ENCODE measurements at places on chromosomes 3 and 15. TPM values are rescaled to one million over a fixed set of nuclear protein-coding genes. Genes with fewer than 3 reads are reported as not detected.
A peak's percentile ranks its signal among the peaks of the same experiment; 100 is the strongest.

DNA sequence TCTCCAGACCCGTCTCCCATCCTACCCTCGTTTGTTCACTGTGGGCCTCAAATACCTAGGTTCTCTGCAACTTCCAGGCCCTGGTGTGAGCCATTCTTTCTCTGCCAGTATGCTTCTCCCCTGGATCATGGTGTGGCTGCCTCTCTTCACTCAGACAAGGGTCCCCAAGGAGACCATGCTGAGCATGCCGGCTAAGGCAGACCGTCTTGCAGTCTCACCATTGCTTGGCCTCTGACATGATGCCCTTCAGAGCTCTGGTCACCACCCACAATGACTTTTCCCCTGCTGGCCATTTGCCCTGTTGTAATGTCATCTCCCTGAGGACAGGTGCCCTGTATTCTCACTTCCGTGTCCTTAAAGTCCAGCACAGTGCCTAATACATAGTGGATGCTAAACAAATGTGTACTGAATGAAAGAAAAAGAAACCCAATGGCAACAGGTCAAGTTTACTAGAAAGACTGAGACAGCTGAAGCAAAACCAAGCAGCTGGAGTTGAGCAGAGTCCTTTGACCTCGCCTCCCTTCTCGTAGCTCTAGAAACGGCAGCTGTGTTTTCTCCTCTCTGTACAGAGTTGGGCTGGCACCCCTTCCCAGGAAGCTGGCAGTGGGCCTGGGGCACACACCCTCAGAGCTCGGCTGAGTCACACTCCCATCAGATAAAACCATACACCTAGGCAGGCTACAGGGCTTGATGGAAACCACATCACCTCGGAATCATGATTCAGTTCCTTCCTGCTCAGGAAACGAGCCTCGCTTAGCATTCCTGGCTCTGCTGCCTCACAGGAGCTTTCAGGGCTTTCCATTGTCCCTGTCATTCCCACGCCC is 8.6 kb downstream of the TLR9 start:
- peak; percentile 57 for DNase-seq

DNA sequence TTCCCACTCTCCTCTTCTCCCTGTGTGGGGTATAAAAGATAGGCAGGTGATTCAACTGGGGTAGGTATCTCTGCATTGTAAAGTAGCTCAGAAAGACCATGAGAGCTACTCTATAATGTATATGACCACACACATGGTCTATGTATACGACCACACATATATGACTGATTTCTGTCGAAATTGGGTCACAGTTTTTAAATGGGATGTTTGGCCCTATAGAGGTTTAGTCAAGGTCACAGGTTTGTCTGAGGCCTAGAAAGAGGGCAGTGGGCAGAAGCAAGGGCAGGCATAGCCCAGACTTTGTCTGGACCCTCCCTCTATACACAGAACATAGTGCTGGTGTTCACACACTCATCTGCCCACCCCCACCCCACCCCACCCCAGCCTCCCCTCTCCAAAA is 4.4 kb downstream of the LAMP3 start:
- DNase-seq: no peak

GRCh38 chr15:100560323-100560722 is 31.6 kb upstream of the CERS3 start:
- no peak for DNase-seq

ALG1L2 gene
- not detected for total RNA-seq

DNA sequence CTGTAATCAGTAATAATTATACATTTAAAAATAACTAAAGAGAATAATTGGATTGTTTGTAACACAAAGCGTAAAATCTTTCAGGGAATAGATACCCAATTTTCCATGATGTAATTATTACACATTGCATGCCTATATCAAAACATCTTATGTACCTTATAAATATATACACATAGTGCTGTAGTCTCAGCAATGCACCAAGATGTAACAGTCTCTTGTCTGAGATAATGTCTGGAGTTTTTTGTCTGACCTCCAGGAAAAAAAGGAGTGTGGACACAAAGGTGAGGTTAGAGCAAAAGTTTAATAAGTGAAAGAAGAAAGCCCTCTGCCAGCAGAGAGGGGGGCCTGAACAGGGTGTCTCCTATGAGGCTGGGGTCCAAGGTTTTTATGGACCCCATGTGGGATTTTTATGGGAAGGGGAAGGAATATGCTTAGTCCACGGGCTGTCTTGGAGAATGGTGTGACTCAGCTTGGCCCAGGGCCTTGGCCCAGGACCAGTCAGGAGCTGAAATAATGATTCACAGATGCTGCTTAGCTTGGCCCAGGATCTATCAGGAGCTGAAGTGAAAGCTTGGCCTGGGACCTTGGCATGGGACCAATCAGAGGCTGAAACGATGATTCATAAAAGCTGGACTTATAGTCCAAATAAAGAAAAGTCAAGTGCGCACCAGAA is 545.0 kb downstream of the ZPLD1 start:
- no peak for DNase-seq

BMF gene
- total RNA-seq: 4.2 TPM

ROBO1 gene
- total RNA-seq: 9.0 TPM

CTXND1 gene
- total RNA-seq: not detected

- DNase-seq: no peak
Measured at GRCh38 chr3:172717493-172718088, 6.7 kb upstream of the NCEH1 start.

DNA sequence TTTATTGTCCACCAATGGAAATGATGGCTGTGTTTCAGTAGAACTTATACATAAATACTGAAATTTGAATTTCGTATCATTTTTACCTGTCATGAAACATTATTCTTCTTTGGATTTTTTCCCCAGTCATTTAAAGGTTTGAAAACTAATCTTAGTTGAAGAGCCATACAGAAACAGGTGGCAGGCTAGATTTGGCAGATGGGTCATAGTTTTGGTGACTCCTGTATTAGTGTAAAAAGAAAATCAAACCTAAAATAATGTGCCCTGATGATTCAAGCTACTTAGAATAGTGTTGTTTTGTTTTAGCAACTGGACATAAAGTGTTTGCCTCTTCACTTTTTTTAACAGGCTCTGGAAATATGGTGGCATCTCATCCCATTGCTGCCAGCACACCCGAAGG is 68.9 kb downstream of the SIDT1 start:
- DNase-seq: no peak

DNA sequence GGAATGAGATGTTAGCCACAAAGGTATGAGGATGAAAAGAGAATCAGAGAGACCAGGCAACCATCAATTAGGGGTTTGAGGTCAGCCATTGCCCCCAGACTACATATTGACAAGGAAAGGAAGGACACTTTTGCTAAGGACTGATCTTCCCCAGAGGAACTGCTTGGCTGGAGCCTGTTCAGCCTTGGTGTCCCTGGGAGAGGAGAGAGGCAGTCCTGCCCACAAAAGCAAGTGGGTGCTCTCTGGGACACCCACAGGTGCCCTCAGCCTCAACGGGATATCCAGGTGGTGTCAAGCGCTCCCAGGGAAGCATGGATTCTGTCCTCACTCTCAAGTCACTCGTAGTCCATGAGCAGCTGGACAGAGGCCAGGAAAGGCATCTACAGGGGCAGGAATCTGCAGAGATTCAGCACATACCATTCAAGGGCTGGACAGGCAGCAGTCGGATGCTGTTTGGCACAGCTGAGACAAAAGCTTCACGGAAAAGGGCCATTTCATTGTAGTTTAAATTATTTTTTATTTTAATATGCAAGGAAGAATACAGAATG is 166.2 kb downstream of the UACA start:
- DNase-seq: no peak

DNA sequence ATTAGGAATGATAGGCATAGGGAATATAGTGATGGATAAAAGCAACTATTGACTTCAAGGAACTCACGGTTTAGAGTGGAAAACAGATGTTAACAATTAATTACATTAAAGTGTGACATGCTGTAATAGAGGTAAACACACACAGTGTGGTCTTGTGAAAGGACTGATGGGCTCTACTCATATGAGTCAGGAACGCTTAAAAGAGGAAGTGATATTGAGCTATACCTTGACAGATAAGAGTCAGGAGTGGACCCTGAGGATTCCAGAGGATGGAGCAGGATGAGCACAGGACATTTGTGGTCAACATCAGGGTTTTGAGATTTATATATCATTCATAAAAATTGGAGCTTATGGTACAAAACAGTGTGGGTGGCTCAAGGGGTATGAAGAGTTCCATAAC is 11.0 kb downstream of the EXOG start:
- no peak for DNase-seq

DNA sequence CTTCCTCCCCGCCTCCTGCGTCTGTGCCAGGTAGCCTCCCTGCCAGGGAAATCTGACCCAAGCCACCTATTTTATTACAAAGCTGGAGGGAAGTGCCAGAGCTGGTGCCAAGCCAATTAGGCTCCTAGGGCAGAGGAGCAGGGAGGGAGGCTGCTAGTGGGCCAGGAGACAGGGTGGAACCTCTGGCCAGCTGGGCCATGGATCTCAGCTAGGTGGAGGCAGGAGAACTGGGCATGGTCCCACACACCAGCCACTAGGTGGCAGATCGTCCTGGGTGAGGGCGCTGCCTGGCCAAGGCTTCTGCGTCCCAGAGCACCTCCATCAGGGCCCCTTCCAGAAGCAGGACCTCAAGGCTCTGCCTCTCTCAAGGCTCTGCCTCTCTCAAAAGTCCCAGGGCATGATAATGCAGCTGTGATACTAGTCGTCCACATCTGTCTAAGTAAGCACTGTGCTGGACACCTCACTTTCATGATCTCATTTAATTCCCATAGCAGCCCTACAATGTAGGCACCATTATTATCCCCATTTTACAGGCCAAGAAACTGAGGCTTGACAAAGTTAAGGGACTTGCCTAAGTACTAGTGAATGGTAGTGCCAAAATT is 4.5 kb upstream of the RFT1 start:
- DNase-seq: peak; percentile 80

ACP3 gene
- total RNA-seq: not detected

- DNase-seq: peak; percentile 24
Measured at GRCh38 chr3:45676325-45677032, 12.7 kb upstream of the SACM1L start.

INSYN1 gene
- total RNA-seq: not detected

CLDN16 gene
- not detected for total RNA-seq

- no peak for DNase-seq
Measured at GRCh38 chr15:78415284-78415683, 22.7 kb upstream of the IREB2 start.

- no peak for DNase-seq
Measured at GRCh38 chr3:149153402-149153801, 24.0 kb downstream of the HPS3 start.

CHRFAM7A gene
- 0.77 TPM for total RNA-seq

- DNase-seq: no peak
Measured at GRCh38 chr3:169562988-169563774, 100.3 kb downstream of the MECOM start.

DNA sequence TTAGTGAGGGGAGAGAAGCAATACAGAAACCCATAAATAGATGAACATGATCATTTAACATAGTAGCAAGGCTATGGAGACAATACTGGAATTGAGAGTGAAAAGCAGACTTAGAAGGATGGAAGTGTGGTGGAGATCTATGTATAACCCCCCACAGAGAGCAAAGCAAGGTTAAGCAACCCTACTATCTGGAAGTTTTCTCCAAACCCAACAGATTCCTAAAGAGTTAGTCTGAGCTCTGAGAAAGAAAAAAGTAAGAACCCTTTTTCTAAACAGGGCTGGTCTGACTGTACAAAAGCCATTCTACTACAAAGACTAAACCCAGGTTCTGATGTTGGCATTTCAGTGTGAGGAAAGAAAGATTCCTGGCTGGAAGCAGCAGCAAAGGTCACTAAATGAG is 153.2 kb downstream of the WNT5A start:
- no peak for DNase-seq

All from activated CD8-positive, alpha-beta T cell treated with anti-CD3 and anti-CD28 coated beads for 36 hours (primary cell).